Mesendoderm (in vitro differentiated cells): ENCODE measurements at places on chromosomes 16 and 17.

GRCh38 chr17:17424552-17424951, 52.2 kb upstream of the MED9 start:
- DNase-seq: no peak

GRCh38 chr16:47395733-47396498, 64.9 kb downstream of the ITFG1 start:
- DNase-seq: no peak

DNA sequence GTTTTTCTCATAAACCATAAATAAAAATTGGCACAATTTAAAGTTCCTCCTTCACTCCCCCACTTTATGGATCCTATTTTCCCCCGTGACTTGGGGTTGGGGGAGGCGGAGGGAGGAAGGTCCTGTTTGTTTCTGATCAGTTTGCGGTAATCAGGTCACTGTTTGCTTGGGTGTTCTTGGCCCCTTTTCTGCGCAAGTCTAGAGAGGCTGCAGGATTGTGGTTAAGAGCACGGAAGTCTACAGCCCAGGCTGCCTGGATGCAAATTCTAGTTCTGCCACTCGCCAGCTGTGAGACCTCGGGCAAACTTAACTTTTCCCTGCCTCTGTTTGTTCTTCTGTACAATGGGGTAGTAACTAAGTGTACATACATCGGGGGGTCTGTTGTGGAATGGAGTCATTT, 12.1 kb downstream of the ATP2C2 start:
- no peak for DNase-seq

DNA sequence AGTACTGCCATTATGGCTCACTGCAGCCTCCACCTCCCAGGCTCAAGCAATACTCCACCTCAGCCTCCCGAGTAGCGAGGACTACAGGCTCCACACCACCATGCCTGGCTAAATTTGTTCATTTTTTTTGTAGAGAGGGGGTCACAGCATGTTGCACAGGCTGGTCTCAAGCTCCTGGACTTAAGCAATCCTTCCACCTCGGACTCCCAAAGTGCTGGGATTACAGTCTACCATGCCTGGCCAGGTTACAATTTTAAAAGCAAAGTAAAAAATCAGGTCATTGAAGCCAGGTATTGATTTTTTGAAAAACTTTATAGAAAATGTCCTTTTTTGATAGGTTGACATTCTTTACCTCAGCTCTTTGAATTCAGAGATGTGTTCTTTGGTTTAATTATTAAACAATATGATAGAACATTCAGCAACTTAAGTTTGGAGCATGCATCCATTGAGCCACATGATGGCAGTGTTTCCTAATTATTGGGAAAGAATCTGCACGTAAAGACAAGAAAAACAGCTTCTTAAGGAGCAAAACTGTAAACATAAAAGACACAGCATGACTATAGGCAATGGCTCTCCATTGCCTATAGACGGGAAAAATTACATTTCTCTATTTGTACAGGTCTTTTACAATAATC, 1.7 kb upstream of the SLC16A11 start:
- peak; percentile 74 for DNase-seq

DNA sequence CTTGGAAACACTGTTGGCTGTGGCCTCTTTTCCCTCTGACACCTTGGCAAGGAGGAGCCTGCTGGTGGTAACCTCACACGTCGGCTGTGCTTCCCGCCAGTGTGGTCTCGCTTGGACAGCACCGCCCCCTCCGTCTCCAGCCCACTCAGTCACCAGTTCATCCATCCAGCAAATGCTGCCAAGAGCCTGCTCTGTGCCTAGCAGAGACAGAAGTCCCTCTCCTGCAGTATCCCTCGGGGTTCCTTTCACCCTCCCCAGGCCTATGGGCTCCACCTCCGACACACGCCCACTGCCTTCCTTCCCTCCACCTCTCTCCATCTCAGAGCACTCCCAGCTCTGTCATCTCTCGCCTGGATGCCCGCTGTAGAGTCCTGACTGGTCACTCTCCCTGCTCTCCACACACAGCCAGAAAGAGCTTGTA, 12.3 kb downstream of the CACNG4 start:
- no peak for DNase-seq

GRCh38 chr17:71145486-71145885, 975.3 kb upstream of the SOX9 start:
- no peak for DNase-seq

DNA sequence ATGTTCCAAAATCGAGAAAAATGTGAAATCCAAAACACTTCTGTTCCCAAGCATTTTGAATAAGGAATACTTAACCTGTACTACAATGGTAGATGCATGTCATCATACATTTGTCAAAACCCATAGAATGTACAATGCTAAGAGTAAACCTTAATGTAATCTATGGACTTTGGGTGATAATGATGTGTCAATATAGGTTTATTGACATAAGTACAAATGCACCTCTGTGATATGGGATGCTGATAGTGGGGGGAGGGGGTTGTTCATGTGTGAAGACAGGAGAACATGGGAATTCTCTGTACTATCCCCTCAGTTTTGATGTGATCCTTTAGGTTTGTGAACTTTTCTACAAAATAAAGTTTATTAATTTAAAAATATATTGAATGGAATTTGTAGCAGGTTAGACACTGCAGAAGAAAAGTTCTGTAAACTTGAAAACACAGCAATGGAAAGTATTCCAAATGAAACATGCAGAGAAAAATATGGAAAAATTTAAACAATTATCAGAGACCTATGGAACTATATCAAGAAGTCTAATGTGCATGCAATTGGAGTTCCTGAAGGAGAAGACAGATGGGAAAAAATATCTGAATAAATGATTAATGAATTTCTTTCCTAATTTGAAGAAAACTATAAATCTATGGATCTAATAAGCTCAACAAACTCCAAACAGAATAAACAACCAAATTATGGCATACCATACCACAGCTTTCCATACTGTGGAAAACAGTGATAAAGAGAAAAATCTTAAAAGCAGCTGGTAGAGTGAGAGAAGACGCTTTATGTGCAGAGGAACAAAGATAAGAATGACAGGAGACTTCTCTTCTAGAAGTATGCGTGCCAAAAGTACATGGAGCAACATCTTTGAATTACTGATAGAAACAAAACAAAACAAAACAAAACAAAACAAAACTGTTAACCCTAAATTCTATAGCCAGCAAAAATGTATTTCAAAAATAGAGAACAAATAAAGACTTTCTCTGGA, 34.7 kb upstream of the MSI2 start:
- DNase-seq: no peak

DNA sequence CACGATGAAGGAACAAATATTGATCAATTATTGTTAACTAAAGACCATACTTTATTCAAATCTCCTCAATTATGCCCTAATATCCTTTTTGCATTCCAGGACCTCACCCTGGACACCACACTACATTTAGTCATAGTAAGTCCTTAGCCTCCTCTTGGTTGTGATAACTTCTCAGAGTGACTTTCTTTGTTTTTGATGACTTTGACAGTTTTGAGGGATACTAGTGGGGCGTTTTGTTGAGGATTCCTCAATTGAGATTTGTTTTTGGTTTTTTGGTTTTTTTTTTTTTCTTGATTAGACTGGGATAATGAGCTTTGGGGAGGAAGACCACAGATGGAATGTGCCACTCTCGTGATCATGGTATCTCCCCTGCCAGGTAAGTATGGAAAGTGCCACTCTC, 105.5 kb downstream of the SOX9 start:
- no peak for DNase-seq

- no peak for DNase-seq
Observed at GRCh38 chr16:87789437-87790291, 23.9 kb upstream of the KLHDC4 start.

DNA sequence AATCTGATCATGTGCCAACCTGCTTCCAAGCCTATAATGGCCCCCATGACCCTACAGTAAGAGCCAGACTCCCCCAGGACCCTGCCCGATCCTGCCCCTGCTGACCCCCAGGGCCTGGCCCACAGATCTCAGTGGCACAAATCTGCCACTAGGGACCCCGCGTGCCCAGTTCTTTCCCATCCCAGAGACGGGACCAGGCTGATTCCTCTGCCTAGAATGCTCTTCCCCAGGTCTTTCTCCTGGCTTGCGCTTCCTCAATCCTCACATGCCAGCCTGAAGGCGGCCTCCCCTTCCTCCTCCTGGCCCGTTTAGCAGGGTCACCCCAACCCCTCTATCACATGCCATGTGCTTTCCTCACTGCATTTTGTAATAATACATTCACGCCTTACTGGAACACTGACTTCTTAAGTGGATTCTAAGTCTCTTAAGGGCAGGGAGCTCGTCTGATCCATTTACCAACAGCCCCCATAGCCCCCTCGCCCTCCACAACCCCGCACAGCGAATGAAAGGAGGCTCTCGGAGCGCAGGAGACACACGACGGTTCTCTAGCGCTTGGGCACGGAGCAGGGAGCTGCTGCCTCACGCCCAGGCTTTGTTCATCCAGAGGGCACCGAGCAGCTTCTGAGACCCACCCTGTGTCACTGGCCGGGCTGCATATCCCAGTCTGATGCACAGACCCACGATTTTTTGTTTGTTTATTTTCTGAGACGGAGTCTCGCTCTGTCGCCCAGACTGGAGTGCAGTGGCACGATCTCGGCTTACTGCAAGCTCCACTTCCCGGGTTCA, 1.2 kb downstream of the TRIM65 start:
- DNase-seq: peak; percentile 85

DNA sequence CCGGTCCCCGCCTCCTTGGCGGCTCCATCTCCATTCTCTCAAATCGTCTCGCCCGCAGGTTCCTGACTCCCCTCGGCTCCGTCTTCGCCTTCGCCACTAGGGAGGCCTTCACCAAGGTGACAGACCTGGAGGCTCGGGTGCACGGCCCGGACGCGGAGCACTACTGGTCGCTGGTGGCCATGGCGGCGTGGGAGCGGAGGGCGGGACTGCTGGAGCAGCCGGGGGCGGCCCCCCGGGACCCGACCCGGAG, 862 bp downstream of the GLTPD2 start:
- DNase-seq: no peak

- DNase-seq: no peak
Observed at GRCh38 chr17:4898927-4899326, 409 bp upstream of the C17orf107 start.

- no peak for DNase-seq
Observed at GRCh38 chr17:48721009-48721402, 1.3 kb downstream of the PRAC1 start.

GRCh38 chr16:74451951-74452758, 30.9 kb upstream of the CLEC18B start:
- no peak for DNase-seq

DNA sequence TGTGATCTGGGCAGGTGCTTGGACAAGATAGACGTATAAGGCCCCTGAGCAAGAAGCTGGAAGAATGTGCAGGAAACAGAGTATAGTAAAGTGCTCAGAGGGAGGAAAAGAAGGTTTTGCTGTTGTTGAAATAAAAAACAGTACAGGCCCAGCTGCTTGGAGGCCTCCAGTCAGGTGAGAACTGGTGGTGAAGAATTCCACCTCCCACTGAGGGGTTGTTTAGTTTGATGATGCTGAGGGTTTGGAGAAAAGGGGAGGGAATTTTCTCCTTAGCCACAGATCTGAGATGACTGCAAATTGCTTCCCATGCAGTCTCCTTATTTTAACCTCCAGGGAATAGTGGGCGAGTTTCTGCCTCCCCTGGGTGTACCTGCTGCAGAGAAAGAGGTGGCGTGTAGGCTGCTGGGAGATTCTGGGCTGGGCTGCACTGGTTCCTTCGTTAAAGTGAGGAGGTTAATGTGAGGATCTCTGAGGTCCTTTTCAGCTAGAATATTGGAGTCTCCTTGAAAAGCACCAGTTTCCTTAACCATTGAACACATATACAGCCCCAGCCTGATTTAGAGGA, 25.8 kb downstream of the SMPD3 start:
- no peak for DNase-seq

- peak; percentile 5 for DNase-seq
Observed at GRCh38 chr16:13839577-13839976, 80.4 kb upstream of the ERCC4 start.

DNA sequence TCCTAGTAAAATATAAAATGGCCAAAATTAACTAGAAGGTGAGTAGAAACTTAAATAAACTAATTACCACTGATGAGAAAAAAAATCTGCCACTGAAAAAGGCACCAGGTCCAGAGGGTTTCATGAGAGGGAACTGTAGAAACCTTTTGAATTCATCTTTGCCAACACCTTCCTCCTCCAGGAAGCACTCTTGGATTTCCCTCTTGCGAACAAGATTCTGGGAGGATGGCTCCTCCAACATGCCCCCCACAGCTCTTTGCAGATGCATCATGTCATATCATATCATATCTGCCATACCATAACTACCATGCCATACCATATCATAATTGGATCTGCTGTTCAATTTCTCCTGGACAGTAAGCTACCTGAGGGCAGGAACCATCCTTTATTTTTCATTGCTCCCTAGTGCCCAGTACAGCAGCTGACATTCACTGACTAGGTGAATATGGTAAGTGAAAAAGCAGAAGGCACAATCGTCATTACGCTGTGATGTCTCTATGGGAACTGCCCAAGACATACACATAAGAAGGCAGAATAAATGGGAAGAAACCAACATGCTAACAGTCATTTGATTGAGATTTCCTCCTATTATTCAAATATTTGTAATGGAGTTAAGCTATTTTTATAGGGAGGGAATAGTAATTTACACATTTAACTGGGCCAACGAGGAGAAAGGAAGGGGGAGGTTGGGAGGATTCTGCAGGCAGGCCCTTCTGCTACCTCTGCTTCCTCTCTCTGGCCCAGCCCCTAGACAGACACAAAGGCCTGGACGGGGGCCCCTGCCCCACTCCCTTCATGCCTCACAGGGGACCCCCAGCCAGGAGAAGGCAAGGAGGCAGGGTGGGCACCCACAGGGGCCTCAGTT, 110.1 kb upstream of the SMURF2 start:
- DNase-seq: no peak

- no peak for DNase-seq
Observed at GRCh38 chr16:83887080-83887479, 11.8 kb upstream of the MLYCD start.

DNA sequence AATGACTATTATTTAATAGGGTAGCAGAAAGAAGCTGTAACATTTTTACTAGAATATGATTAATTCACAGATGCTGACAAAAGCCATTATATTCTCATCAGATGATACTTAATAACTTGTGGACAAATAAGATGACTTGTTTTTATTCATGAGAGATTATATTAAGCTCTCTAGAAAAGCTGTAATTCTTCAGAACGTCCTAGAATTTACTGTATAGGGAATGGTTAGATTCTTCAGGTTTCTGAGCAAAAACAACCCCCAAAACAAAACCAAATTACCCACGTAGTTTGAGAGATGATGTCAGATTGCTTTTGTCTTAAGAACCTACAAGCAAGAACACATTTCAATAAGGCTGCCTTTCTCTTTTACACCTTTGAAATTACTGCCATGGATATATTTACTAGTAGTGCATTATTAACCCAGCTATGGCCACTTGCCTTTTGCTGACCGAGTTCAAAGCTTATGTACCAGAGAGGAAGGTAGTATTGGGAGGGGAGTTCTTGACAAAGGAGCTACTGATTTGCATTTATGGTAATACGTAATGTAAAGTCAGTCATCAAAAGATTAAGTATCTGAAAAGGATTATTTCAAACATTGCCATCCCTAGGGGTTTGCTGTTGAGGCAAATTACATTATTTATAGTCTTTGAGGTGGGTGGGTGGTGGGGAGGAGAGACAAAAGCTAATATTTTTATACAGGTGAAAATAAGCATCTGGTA, 51.7 kb downstream of the NLK start:
- no peak for DNase-seq
